GM23338 (cell line): ENCODE measurements at places on chromosomes 5 and 9.
A peak's percentile ranks its signal among the peaks of the same experiment; 100 is the strongest.

GRCh38 chr9:130378875-130379648 is 65.7 kb upstream of the ASS1 start:
- H3K27me3 ChIP-seq = no peaks in the 10 kb centered on the region
- no peak for DNase-seq
- H3K27ac ChIP-seq = no peak overlapping the region
- no peak overlapping the region for H3K4me3 ChIP-seq
- H3K4me1 ChIP-seq = no peaks in the 10 kb centered on the region
- H3K36me3 ChIP-seq = no peaks in the 10 kb centered on the region

GRCh38 chr5:147534172-147534951 is 24.5 kb upstream of the DPYSL3 start:
- no peaks in the 10 kb centered on the region for H3K27me3 ChIP-seq
- no peak overlapping the region for H3K4me3 ChIP-seq
- no peak overlapping the region for H3K27ac ChIP-seq
- no peak for DNase-seq
- H3K4me1 ChIP-seq = no peaks in the 10 kb centered on the region

- H3K36me3 ChIP-seq = no peaks in the 10 kb centered on the region
- H3K4me3 ChIP-seq = no peak overlapping the region
- H3K4me1 ChIP-seq = no peaks in the 10 kb centered on the region
Measured at GRCh38 chr9:72169178-72169577, 19.9 kb downstream of the GDA start.

DNA sequence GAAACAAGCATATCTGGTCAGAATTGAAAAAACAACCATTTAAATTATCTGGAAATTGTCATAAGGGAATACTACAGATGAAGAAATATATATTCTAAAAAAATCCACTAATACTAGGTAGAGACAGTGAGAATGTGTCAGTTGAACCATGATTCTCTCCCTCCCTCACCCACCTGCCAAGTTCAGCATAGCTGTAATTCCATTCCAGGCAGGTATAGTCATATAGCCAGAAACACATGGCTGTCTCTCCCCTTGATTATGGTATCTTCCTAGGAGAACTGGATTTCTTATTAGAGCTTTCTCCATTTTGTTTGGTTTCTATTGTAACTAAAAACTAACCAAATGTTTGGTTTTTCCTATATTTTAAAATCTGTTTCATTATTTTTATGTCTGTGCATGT is 509.2 kb downstream of the CDH10 start:
- H3K27ac ChIP-seq = no peak overlapping the region
- 0 out of 2 replicates have a peak, but pooled peaks cover 4% of the 10 kb centered on the region for H3K4me1 ChIP-seq

DNA sequence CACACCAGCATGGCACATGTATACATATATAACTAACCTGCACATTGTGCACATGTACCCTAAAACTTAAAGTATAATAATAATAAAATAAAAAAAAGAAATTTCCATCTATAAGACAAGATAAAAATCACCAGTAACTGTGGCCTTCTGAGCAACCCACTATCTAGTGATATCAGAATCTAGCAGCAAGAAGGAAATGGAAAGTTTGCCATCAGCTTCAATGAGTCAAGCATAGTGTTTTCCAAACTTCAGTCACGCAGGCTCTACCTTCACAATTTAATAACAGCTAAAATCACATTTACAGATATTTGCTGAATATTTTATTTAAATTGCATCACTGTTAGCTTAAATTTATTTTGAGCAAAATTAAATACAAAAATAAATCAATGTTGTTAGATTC is 345.3 kb upstream of the CD180 start:
- H3K4me3 ChIP-seq = no peak overlapping the region
- no peaks in the 10 kb centered on the region for H3K36me3 ChIP-seq
- no peak overlapping the region for H3K27ac ChIP-seq
- H3K27me3 ChIP-seq = no peaks in the 10 kb centered on the region

DNA sequence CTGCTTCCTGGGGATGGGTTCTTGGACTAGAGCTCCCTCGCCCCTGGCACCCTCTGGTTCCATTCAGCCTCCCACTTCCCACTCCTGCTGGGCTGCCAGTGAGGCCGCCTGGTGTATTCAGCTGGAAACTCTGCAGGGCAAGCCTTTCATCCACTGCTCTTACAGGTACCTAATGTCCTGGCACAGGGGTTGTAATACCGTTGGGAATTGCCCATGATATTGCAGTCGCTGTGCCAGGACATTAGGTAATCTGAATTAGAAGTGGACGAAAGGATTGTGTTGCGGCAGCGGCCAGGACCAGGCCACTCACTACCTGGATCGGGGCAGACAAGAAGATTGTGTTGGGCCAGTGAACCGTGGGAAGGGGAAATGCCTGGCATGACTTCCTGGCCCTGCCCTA is 13.1 kb downstream of the TMOD1 start:
- H3K27me3 ChIP-seq = no peaks in the 10 kb centered on the region
- no peaks in the 10 kb centered on the region for H3K4me1 ChIP-seq
- DNase-seq = no peak
- H3K4me3 ChIP-seq = no peak overlapping the region
- no peak overlapping the region for H3K27ac ChIP-seq

- H3K4me1 ChIP-seq = peaks cover 11% of the 10 kb centered on the region; the same call in 1 of the 2 replicates
- no peak overlapping the region for H3K4me3 ChIP-seq
- no peak for DNase-seq
- H3K27ac ChIP-seq = no peak overlapping the region
- no peaks in the 10 kb centered on the region for H3K27me3 ChIP-seq
- H3K36me3 ChIP-seq = no peaks in the 10 kb centered on the region
Measured at GRCh38 chr5:177479774-177480173, 6.3 kb upstream of the DBN1 start.

DNA sequence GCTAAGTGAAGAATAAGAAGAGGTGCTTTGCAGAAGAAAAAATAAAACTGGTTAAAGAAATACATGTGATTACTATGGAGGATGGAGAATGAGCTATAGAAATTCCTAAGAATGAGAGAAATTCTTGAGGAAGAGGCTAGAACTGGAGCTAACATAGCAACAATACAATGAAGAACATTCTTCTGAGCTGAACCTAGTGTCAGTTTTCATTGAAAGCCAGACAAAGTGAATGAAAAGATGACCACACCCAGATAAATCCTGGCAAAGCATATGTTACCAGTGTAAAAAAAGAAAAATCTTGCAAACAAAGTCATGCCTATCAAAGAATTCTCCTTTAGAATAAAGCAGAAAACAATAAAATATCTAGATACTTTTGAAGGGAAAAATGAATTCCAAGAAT is 39.6 kb downstream of the SGCD start:
- no peak for DNase-seq
- H3K27me3 ChIP-seq = no peaks in the 10 kb centered on the region
- no peaks in the 10 kb centered on the region for H3K4me1 ChIP-seq
- H3K36me3 ChIP-seq = no peaks in the 10 kb centered on the region
- no peak overlapping the region for H3K4me3 ChIP-seq

- H3K27ac ChIP-seq = peak overlapping the region; percentile 29; the same call in 1 of the 2 replicates
- peaks cover 50% of the 10 kb centered on the region for H3K4me1 ChIP-seq
- no peaks in the 10 kb centered on the region for H3K27me3 ChIP-seq
Measured at GRCh38 chr9:101463397-101463796, 27.8 kb upstream of the ALDOB start.

DNA sequence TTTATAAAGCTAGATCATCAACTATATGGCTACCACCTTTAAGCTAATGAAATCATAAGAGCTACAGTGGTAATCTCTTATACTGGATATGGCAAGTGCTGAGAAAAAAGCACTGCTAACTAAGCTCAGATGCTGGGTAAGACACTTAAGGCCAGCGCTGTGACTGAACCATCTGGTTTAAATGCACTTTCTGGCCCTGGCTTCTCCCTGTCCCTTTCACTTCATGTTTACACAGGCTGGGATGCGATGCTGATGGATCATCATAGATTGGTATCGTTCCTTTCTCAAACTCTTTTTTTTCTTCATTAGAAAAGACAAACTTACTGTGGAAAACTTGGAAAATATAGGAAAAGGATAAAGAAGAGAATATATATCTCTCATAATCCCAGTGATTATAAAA is 52.3 kb downstream of the KIF24 start:
- no peak overlapping the region for H3K4me3 ChIP-seq
- no peaks in the 10 kb centered on the region for H3K36me3 ChIP-seq
- no peak overlapping the region for H3K27ac ChIP-seq
- no peaks in the 10 kb centered on the region for H3K27me3 ChIP-seq
- H3K4me1 ChIP-seq = no peaks in the 10 kb centered on the region

GRCh38 chr9:109923471-109923760 is 143.4 kb downstream of the PALM2AKAP2 start:
- 0 out of 2 replicates have a peak, but pooled peaks cover under 1% of the 10 kb centered on the region for H3K4me1 ChIP-seq
- no peaks in the 10 kb centered on the region for H3K27me3 ChIP-seq
- H3K36me3 ChIP-seq = no peaks in the 10 kb centered on the region
- no peak overlapping the region for H3K27ac ChIP-seq
- H3K4me3 ChIP-seq = no peak overlapping the region
- DNase-seq = peak; percentile 19

- peak; percentile 31 for DNase-seq
- H3K4me1 ChIP-seq = no peaks in the 10 kb centered on the region
- no peaks in the 10 kb centered on the region for H3K27me3 ChIP-seq
- no peak overlapping the region for H3K27ac ChIP-seq
- H3K4me3 ChIP-seq = no peak overlapping the region
Measured at GRCh38 chr5:156892223-156892622, 42.1 kb downstream of the PPP1R2B start.

DNA sequence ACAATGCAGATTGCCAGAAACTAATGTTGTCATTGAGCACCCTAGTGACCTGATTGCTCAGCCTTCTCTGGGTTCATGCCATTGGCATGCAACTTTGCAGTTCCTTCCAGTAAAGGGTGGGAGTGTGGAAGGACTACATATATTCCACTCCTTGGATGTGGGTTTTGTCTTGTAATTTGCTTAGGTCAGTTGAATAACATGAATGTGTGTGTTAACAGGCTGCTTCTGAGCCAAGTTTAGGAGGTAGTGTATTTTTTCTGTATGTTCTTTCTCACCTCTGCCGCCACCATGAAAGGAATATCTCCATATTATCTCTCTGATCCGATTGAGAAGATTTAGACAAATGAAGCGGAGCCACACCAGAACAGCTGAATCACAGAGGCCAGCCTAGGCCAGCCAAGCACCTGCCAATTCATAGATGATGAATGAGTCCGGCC is 1929.6 kb upstream of the CDH6 start:
- no peak overlapping the region for H3K27ac ChIP-seq
- no peak overlapping the region for H3K4me3 ChIP-seq
- H3K27me3 ChIP-seq = no peaks in the 10 kb centered on the region

GRCh38 chr5:85049020-85049419 is 664.3 kb upstream of the EDIL3 start:
- H3K27ac ChIP-seq = no peak overlapping the region
- H3K36me3 ChIP-seq = no peaks in the 10 kb centered on the region
- H3K4me3 ChIP-seq = no peak overlapping the region
- no peaks in the 10 kb centered on the region for H3K27me3 ChIP-seq

- 0 out of 2 replicates have a peak, but pooled peaks cover 8% of the 10 kb centered on the region for H3K4me1 ChIP-seq
- H3K27ac ChIP-seq = no peak overlapping the region
- no peak for DNase-seq
- H3K4me3 ChIP-seq = no peak overlapping the region
- no peaks in the 10 kb centered on the region for H3K27me3 ChIP-seq
Measured at GRCh38 chr5:57817001-57817453, 334.4 kb upstream of the ACTBL2 start.

DNA sequence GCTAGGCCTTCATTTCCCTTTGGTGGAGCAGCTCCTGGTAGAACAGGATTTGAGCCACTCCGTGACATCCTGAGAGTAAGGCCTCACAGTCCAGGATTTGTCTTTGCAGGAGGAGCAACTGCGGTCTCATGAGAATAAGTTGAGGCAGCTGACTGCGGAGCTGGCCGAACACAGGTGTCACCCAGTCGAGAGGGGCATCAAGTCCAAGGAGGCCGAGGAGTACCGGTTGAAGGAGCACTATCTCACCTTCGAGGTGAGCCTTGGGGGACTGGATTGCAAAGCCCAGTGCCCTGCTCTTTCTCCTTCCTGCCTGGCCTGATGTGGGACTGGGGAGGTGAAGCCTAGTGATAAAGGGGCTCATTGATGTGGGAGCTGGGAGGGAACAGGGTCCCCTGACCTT is 44.3 kb downstream of the PSD2 start:
- H3K4me3 ChIP-seq = no peak overlapping the region
- H3K27ac ChIP-seq = no peak overlapping the region
- peaks cover 4% of the 10 kb centered on the region for H3K27me3 ChIP-seq
- no peaks in the 10 kb centered on the region for H3K4me1 ChIP-seq
